Activated T-cell treated with anti-CD3 and anti-CD28 coated beads for 24 hours (primary cell): ENCODE measurements at places on chromosomes 6 and 20.

GRCh38 chr20:54293526-54293925 is 85.6 kb downstream of the PFDN4 start:
- DNase-seq = no peak

DNA sequence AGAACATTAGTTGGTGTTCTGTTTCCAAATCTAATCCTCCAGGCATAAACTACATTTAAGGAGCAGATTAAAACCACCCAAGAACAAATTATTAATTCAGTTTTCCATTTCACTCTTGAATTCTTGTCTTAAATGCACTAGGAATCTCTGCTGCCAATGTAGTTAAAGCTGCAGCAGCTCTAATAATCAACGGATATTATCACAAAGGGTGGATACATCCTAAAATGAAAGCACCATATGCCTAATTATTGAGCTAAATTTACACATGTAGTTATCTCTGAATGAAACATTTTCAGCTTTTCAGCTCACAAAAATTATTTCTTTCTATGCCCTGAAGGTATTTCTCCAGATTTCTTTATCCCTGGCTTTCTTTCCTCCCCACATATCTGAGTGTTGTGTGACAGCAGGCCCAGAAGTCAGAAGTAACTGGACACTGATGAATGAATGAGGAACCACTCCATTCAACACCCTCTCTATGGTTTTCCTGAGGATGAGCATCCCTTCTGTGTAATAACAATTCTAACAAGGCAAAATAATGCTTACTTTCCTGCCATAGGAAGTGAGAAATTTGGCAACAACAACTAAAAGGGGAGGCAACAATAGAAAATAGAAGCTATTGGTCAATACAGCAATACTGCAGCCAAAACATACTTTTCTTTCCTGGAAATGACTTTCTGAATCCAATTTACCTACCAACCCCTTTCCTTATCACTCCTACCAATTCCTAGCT is 14.9 kb downstream of the MAN1A1 start:
- DNase-seq = no peak

GRCh38 chr6:52571099-52571755 is 5.6 kb downstream of the TRAM2 start:
- DNase-seq = no peak

- DNase-seq = no peak
Measured at GRCh38 chr6:1834646-1835516, 225.2 kb downstream of the FOXC1 start.

DNA sequence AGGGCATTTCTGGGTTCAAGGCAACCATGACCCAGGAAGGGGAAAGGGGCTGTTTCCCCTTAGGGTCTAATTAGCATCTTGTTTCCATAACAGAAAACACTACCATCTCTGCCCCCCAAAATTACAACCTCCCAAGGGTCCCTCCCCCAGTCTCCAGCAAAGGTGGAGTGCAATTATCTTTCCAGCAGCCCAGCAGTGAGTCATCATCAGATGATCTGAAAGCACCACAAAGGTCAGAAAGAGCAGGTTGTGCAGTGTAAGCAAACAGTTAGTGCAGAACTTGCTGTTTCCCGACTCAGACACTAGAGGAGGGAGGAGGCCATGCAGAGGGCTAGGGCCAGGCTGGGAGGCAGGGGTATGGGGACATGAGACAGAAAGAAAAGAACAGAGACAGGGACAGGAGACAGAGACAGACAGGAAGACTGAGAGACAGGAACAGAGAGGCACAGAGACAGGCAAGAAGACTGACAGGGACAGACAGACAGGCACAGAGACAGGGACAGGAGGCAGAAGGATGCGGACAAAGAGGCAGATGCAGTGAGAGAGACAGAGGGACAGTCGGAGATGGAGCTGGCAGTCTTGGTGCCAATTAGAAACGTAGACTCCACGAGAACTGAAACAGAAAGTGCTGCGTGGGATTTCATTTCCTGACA is 62.5 kb downstream of the PYGB start:
- peak; percentile 38 for DNase-seq

DNA sequence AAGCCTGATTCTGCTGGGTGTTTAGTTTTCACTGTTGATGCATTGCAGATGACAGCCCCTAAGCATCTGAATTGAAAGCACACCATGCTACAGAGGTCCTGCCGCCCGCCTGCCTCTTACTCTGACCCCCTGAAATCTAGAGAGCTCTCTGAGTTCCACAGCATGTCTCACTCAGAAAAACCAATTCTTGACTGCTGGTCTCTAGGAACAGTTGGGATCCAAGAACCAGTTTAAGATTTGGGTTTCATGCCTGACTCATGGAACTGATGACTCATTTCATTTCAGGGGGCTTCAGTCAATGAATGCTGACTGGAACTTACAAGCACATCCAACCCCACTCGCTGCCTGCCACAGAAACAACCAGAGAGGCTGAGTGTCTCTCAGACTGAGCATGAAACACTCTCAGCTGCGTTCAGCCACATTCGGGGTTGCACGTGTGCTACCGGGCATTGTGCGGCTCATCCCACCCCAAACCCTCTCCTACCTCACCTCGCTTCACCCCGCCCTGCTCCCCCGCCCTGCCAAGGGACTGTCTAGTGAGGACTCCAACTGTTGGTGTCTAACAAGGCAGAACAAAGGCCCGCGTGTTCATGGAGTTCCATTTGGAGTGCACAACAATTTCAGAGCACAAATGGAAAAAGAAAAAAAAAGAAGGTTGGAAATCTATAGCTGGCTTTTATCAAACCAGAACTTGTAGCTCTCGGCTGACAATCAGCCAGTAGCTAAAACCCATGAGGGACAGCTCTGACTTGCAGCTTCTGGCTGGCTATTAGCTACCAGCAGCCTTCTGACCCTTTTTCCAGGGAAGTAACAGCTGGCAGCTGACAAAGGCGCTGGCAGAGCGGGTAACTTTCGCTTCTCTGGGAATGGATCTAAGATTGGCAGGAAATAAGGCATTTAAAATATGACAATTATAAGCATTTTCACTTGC is 20.0 kb upstream of the TRAF3IP2 start:
- DNase-seq = no peak

DNA sequence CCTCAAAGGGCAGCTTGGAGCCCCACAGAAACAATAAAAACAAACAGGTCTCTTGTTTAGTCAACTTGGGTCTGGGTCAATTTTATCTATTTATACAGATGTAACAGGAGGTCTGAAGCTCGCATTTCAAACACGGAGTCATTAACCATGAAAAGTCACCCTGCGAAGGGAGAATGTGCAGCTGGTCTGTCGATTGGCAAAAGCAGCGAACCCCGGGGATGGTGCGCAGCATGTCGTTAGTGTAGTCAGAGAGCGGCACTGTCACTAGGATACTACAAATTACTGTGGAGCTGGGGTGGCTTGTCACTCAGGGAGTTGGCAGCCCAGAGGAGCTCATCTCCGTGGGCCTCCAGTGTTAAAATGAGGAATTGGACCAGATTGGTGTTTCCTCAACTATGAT is 190.4 kb upstream of the ARG1 start:
- DNase-seq = no peak

GRCh38 chr20:17843246-17844132 is 125.1 kb downstream of the SNX5 start:
- no peak for DNase-seq

DNA sequence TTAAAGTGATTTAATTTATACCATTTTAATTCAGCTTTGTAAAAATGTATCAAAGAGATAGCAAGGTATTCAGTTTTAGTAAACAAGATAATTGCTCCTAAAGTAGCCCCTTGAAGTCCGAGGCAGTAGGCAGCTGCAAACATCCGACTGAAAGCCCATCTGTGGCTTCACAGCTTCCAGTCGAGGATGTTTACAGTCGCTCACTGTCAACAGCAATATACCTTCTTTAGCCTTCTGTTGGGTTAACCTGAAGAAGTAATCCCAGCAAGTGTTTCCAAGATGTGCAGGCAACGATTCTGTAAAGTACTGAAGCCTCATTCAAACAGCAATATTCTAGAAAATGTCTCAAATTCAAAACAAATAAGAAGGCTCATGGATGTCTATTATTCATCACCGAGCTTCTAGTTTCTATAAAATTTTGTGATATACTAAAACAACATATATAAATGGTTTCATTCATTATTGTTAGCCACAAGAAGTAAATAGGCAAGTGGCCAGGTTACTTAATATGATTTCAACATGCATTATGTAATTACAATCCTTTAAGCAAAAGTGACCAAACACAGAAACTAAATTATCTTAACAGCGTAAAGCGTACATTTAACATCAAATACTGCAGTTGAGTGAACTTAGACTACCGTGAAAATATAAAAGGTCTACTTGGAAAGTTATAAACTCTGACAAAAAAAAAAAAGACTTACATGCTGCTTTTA is 115.0 kb downstream of the OGFRL1 start:
- DNase-seq = no peak

DNA sequence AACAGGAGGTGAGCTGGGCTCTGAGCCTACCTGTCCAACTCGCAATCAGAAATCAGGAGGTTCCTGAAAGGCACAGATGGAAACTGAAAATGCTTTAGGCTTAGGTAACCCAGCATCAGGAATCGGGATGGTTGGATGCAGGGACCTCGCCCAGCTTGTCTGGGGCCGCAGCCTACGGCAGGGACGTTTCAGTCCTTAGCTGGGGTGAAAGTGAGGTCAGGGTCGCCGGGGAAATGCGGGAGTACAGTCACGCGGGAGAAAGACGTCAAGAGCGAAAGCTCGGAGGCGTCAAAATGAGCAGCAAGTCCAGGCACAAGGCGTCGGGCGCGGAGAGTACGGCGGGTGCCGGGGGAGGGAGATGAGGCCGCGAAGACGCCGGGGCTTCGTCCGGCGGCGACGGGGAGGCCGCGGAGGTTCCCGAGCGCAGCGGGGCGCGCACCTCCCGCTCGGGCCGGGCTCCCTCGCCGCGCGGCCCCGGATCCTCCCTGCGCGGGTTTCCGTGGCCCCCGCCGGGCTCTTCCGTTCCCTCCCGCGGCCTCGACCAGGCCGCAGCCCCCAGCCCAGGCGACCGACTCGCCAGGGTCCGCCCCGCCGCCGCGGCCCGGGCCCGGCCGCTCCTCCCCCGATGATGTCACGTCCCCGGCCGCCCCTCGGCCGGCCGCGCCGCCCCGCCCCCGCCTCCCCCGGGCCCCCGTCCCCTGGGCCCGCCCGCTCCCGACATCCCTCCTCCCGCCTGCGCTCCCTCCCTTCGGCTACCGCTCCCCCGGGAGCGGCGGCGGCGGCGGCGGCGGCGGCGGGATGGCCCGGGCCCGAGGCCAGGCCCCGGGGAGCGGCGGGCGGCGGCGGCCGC is at the start of gene EBF4:
Gene EBF4 (plus strand): TSS at position 745 of the 850 bp plus-strand sequence. CDS start 866 bp downstream, outside the sequence.
- DNase-seq = no peak

GRCh38 chr20:24672181-24672880 is 202.9 kb downstream of the SYNDIG1 start:
- no peak for DNase-seq

DNA sequence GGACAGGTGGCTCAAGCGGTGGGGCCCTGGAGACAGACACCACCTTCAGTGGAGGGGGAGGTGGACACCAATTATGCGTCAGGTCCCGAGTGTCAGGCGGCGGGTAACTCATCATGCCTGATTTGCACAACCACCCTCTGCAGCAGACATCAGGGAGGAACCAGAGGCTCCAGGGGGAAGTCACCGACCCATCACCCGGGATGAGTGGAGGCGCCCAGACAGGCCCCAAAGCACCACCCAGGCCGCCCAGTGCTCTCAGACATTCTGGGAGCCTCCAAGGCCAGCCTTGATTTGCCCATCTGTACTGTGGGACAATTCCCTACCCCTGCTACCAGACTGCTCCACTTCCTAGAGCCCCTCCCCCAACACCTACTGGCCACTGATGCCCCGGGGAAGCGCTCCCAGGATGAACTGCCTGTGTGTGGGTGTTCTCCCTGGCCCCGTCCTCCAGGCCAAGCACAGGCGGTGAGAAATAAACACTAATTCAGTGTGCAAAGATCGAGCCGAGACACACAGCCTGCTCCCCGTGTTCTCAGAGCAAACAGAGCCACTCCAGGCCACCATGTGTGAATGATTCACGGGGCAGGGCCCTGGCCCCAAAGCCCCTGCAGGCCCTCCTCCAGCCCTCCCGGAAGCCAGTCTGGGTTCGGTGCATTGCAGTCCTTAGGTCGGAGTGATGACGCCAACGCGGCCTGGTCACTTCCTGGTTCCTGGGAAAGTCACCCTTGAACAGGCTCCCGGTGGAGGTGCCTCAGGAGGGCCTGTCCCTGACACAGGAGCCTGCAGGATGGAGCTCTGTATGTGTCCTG is 107.2 kb downstream of the ASXL1 start:
- DNase-seq = no peak

GRCh38 chr6:3334555-3334954 is 75.8 kb downstream of the PSMG4 start:
- DNase-seq = no peak

- DNase-seq = no peak
Measured at GRCh38 chr6:165637586-165637985, 25.5 kb downstream of the PDE10A start.

GRCh38 chr6:152571089-152571488 is 66.1 kb downstream of the SYNE1 start:
- DNase-seq = no peak

- DNase-seq = no peak
Measured at GRCh38 chr6:33298773-33299236, at the start of gene RGL2. Gene RGL2, minus strand, starts transcription at chr6:33298942. Its CDS starts 332 bp downstream, at chr6:33298610.

DNA sequence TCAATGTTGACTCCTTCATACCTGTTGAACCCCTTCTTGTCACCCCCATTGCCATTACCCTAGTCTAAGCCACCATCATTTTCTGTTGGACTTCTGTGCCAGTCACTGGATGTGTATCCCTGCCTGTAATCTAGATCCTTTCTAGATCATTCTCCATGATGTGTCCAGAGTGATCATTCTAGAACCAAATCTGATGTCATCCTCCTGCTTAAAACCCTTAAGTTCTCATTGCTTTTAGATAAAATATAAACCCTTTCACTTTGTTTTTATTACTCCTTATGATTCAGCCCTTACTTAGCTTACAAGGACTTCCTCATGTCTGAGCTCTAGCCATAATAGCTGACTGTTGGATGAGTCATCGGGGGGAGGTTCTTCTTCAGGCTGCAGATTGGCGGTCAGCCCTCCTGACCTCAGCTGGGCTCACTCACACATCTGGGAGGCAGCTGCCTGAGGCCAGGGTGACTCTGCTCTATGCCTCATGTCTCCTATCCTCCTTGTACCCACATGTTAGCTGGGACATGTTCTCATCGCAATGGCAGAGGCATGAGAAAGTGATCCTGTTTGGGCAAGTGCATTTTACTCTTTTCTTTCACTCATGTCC is 287.6 kb downstream of the ESR1 start:
- no peak for DNase-seq

GRCh38 chr6:85372188-85372914 is 77.5 kb upstream of the NT5E start:
- DNase-seq = no peak

DNA sequence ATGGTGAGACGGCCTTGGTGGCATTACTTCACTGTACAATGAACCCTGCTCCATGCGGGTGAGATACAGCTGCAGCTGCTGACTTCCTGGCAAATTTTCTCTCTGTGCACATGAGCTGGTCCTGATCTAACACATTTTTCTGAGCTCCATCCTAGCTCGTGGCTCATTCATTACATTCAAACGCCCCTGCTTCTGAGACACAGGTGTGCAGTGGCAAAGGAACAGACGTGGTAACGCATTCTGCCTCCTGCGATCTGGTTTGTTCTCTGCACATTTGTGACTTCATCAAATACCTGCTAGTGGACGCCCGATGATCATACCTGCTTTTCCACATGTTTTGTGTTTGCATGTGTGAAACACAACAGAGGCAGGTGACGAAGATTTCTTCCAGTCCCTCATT is 189.6 kb upstream of the PDE10A start:
- no peak for DNase-seq
